ENCODE measurements at places on chromosomes 11 and 22. TPM values are rescaled to one million over a fixed set of nuclear protein-coding genes. Genes with fewer than 3 reads are reported as not detected.
A peak's percentile ranks its signal among the peaks of the same experiment; 100 is the strongest.

- H3K27ac ChIP-seq: no peak overlapping the region
- DNase-seq: no peak
- H3K4me1 ChIP-seq: peaks cover 11% of the 10 kb centered on the region
- H3K4me3 ChIP-seq: no peak overlapping the region
- no peaks in the 10 kb centered on the region for H3K36me3 ChIP-seq
These were observed 62.4 kb upstream of the POU2AF1 start for GRCh38 chr11:111441443-111441842.

DNA sequence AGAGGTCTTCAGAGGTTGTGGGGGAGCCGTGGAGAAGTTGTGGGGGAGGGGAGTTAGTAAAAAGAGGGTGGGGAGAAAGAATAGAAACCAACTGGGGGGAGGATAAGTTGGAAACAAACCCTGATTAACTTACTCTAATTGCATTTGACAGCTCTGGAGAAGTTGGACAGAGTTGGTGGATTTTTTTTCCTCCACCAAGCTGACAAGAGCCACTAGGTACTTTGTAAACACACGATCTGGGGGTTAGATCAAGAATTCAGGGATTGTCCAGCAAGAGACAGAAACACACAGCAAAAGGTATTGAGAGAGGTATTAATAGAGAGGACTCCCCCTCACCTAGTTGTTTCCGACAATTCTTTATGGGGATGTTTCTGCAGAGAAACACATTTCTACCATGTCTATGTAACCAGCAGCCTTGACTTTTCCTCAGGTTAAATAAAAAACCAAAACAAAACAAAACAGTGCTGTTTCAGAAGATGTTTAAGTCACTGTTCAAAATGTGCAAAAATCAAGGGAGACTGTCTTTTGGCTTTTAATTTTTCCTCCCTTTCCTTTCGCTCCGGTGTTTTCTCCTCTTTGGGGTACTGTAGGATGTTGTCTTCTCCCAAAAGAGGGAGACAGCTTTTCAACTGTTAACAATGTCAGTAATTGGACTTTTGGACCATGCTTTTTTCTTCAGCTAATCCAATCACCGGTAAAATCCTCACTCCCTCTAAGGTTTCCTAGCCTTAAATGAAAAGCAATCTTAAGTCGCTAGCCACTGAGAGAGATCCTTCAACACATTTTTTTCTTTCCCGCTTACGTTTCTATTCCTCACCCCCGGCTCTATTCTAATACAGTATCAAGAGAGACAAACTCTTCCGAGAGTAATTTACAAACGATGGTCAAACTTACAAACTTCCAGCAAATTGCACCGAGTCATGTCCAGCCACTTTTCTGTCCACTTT lies 708 bp downstream of the MAML2 start:
- H3K4me3 ChIP-seq: peak overlapping the region; percentile 91
- DNase-seq: no peak
- peaks cover 52% of the 10 kb centered on the region for H3K4me1 ChIP-seq

DNA sequence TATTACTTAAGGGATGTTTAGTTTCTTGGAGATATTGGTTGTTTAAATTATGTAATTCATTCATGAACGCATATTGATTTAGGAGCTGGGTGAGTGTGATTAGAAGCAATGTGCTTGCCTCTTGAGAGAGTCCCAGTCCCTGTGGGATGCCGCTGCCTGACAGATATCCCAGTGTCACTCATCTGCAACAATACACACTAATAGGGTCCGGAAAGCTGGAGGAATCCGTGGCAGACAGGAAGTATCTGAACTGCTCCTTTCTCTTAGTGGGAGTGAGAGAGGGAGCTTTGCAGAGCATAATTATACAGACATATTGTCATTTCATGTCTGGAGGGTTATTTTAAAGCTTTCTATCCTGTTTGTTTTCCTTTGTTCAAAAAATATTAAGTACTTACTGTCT lies 17.4 kb downstream of the AMOTL1 start:
- H3K4me3 ChIP-seq: peak overlapping the region; percentile 42
- no peaks in the 10 kb centered on the region for H3K36me3 ChIP-seq
- peak overlapping the region; percentile 67 for H3K27ac ChIP-seq
- no peak for DNase-seq
- H3K27me3 ChIP-seq: no peaks in the 10 kb centered on the region

GRCh38 chr11:47668665-47669064 lies 26.3 kb upstream of the MTCH2 start:
- H3K27me3 ChIP-seq: no peaks in the 10 kb centered on the region
- no peaks in the 10 kb centered on the region for H3K36me3 ChIP-seq
- DNase-seq: no peak
- H3K4me1 ChIP-seq: no peaks in the 10 kb centered on the region
- H3K27ac ChIP-seq: peak overlapping the region; percentile 83

DNA sequence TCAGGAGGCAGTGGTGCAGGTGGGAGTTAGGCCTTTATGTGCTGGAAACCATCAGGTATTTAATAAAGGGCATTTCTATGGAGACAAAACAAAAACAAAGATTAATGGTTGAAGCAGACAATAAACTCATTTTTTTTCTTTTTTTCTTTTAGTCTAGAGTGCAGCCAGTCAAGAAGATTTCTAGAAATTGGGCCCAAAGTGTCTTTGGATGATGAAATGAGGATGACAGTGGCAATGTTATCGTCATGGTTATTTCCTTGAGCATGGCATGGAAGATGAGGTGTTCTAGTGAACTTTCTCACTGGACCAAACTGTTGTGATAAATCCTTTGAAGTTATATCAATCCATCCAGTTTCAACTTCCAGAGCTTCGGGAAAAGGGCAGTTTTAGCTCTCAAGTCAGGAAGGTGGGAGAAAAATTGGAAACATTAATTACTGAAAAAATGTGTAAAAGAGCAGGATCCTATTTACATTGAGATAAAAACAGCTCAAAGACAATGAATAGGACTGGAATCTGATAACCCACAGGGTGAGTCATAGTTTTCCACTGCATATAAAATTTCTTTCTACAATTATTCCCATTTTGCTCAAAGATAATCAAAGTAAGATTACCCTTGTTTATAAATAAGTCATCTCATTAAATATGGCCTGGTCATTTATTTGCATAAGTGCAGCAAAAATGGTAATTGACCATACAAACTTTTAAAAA lies 33.0 kb downstream of the PRR5L start:
- no peaks in the 10 kb centered on the region for H3K4me1 ChIP-seq
- H3K4me3 ChIP-seq: no peak overlapping the region
- H3K27me3 ChIP-seq: no peaks in the 10 kb centered on the region
- H3K36me3 ChIP-seq: no peaks in the 10 kb centered on the region
- H3K27ac ChIP-seq: no peak overlapping the region

NAALAD2 gene
- 16.7 TPM for total RNA-seq

THY1 gene
- total RNA-seq: 75.4 TPM

MAPK8IP2 gene
- total RNA-seq: 30.4 TPM

OR8D4 gene
- total RNA-seq: not detected

OR2AT4 gene
- not detected for total RNA-seq
